ENCODE measurements at places on chromosomes 3 and 15. TPM values are rescaled to one million over a fixed set of nuclear protein-coding genes. Genes with fewer than 3 reads are reported as not detected.
A peak's percentile ranks its signal among the peaks of the same experiment; 100 is the strongest.

DNA sequence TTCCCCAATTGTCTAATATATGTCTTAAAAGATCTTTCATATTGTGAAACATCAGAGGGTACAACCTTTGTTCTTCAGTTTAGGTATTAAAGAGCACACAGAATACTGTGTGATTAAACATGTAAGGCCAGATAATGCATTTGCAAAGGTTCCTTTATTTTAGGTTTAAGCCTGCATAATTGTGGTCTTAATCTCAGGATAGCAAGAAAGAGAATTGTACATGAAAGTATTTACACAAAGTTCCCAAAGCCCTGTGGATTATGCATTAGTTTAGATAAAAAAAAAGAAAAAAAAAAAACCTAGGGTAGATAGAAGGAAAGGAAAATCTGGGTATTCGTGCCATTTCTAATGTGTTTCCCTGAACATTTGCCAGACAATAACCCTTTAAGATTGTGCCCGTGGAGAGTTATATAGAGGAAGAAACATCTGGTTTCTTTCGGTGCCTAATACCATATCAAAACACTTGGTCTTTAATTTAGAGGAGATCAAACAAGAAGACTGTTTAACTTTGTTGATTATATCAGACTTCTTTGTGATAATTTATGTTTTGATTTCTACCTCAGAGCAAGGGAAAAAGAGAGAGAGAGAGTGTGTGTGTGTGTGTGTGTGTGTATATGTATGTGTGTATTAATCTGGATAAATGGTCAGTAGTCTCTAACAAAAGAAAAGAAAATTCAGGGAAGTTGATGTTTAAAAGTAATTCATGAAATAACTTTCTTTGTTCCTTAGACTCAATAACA lies 139.6 kb upstream of the CGNL1 start:
- H3K36me3 ChIP-seq: peaks cover 22% of the 10 kb centered on the region
- H3K27me3 ChIP-seq: no peaks in the 10 kb centered on the region
- no peak for DNase-seq
- H3K4me1 ChIP-seq: no peaks in the 10 kb centered on the region
- no peak overlapping the region for H3K4me3 ChIP-seq

GRCh38 chr3:17166369-17166768 lies 281.6 kb downstream of the PLCL2 start:
- H3K4me1 ChIP-seq: no peaks in the 10 kb centered on the region
- no peaks in the 10 kb centered on the region for H3K27me3 ChIP-seq
- peaks cover 38% of the 10 kb centered on the region for H3K36me3 ChIP-seq
- DNase-seq: no peak
- H3K27ac ChIP-seq: no peak overlapping the region

GRCh38 chr15:26660241-26660640 lies 112.6 kb downstream of the GABRB3 start:
- DNase-seq: no peak
- no peak overlapping the region for H3K27ac ChIP-seq
- no peaks in the 10 kb centered on the region for H3K27me3 ChIP-seq
- no peak overlapping the region for H3K4me3 ChIP-seq
- H3K36me3 ChIP-seq: no peaks in the 10 kb centered on the region
- no peaks in the 10 kb centered on the region for H3K4me1 ChIP-seq

DNA sequence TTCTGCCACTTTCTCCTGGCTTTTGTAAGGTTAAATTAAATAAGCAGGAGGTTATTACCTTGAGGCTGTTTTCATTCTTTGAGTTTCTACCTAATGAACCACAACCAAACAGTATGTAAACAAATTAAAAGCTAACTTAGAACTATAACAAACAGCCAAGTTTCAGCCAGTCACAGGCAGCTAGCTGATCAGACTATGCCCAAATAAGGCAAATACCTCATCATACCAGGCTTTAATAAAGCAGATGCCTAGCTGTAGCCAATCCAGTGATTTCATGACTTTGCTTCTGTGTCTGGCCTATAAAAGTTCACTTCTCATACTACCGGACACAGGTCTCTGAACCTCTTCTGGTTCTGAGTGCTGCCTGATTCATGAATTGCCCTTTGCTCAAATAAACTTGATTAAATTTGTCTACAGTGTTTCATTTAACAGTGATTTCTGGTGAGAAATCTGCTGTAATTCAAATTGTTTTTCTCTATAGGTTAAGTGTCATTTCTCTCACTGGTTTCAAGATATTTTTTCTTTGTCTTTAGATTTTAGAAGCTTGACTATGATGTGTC lies 24.2 kb downstream of the SH3GL3 start:
- no peaks in the 10 kb centered on the region for H3K36me3 ChIP-seq
- H3K4me3 ChIP-seq: no peak overlapping the region
- H3K27ac ChIP-seq: no peak overlapping the region
- DNase-seq: no peak
- H3K27me3 ChIP-seq: no peaks in the 10 kb centered on the region

Gene GOLGA6D
- not detected for total RNA-seq

DNA sequence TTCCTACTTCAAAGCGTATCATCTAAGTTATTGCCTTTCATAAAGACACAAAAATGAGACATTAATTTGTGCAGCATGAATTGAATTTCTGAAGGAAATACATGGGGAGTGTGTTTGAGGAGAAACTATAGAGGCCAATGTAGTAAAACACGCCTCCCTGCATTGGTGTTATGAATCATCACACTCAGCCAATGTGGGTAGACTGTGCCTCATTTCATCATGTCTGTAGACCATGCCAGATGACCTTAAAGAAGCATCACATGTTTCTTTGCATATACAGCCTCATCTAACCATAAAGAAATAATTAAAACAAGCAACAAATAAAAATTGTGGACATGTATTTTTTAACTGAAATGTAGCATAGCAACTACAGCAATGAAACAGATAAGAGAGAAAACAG lies 486.0 kb upstream of the ADAMTS9 start:
- H3K4me3 ChIP-seq: no peak overlapping the region
- H3K36me3 ChIP-seq: no peaks in the 10 kb centered on the region
- DNase-seq: no peak
- H3K27ac ChIP-seq: no peak overlapping the region

DNA sequence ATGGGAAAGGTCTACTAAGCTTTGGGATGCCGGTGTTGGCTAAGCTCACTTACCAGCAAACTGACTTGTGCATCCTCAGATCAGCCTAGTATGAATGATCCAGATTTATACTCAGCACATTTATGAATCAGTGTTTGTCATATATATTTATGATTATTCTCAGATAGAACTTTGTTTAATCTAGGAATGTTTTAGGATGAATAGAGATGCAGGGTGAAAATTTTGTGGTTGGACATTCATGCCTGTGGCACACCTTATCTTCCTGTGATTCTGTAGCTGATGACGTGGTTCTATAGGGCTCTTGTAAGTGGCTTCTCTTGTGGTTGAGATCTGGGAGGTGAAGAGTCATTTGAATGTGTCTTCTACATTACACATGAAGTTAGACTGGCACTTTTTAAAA lies 11.4 kb downstream of the CDIN1 start:
- no peaks in the 10 kb centered on the region for H3K27me3 ChIP-seq
- H3K4me1 ChIP-seq: no peaks in the 10 kb centered on the region
- no peaks in the 10 kb centered on the region for H3K36me3 ChIP-seq
- H3K4me3 ChIP-seq: no peak overlapping the region

GRCh38 chr3:169659096-169659819 lies 4.3 kb downstream of the MECOM start:
- no peak overlapping the region for H3K27ac ChIP-seq
- no peak overlapping the region for H3K4me3 ChIP-seq
- no peak for DNase-seq
- peaks cover 10% of the 10 kb centered on the region for H3K27me3 ChIP-seq
- H3K4me1 ChIP-seq: peaks cover 53% of the 10 kb centered on the region

DNA sequence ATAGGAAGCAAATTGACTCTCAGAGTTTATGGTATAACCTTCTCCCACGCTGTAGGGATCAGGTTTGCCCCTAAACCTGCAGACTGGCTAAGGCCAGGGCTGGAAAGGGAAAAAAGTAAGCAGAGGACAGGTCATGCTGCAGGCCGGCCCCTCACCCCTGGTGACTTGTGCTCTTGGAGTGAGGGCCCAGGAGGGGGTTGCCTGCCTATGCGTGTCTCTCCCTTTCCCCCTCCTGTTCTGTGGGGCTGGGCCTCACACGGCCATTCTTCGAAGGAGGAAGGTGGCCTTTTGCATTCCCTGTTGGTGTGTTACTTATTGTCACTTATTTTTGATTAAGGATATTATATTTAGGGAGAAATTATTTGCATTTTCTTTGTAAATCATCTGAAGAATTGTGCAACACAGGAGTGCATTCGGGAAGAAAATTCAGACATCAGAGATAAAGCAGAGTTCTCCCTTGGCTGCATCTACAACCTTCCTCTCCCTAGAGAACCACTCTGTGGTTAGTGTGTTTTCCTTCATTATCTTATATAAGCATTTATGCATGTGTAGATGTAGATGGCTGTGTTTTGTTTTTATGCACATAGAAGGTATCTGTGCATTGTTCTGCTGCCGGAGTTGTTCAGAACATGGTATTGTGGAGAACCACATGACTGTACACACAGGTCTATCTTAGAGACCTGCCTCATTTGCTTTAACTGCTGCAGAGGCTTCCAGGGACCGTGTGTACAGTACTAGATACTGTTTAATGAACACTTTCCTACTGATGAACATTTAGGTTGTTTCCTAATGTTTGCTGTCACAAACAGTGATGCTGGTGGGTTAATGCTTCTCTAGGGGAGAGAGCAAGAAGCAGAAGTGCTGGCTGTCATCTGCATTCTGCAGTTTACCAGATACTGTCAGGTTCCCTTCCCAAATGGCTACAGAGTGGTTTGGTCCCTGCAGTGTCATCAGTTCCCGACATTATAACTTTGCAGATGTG lies 133.5 kb downstream of the APBA2 start:
- no peak overlapping the region for H3K4me3 ChIP-seq
- H3K27me3 ChIP-seq: no peaks in the 10 kb centered on the region
- no peak overlapping the region for H3K27ac ChIP-seq
- no peaks in the 10 kb centered on the region for H3K36me3 ChIP-seq
- peaks cover 7% of the 10 kb centered on the region for H3K4me1 ChIP-seq

Gene TRMT10C
- 21.6 TPM for total RNA-seq

GRCh38 chr15:74523982-74524381 lies 17.0 kb upstream of the ARID3B start:
- no peak for DNase-seq
- no peaks in the 10 kb centered on the region for H3K27me3 ChIP-seq
- no peaks in the 10 kb centered on the region for H3K4me1 ChIP-seq
- no peak overlapping the region for H3K27ac ChIP-seq
- no peaks in the 10 kb centered on the region for H3K36me3 ChIP-seq

Gene TRIM42
- not detected for total RNA-seq

- peaks cover 8% of the 10 kb centered on the region for H3K4me1 ChIP-seq
- H3K36me3 ChIP-seq: no peaks in the 10 kb centered on the region
- peaks cover 9% of the 10 kb centered on the region for H3K27me3 ChIP-seq
- peak overlapping the region; percentile 64 for H3K4me3 ChIP-seq
Observed at GRCh38 chr15:92733934-92734521, 78.5 kb upstream of the FAM174B start.

GRCh38 chr3:58840949-58841348 lies 174.4 kb upstream of the FAM3D start:
- DNase-seq: no peak
- H3K36me3 ChIP-seq: no peaks in the 10 kb centered on the region
- H3K4me1 ChIP-seq: no peaks in the 10 kb centered on the region

Gene ROPN1
- total RNA-seq: not detected

DNA sequence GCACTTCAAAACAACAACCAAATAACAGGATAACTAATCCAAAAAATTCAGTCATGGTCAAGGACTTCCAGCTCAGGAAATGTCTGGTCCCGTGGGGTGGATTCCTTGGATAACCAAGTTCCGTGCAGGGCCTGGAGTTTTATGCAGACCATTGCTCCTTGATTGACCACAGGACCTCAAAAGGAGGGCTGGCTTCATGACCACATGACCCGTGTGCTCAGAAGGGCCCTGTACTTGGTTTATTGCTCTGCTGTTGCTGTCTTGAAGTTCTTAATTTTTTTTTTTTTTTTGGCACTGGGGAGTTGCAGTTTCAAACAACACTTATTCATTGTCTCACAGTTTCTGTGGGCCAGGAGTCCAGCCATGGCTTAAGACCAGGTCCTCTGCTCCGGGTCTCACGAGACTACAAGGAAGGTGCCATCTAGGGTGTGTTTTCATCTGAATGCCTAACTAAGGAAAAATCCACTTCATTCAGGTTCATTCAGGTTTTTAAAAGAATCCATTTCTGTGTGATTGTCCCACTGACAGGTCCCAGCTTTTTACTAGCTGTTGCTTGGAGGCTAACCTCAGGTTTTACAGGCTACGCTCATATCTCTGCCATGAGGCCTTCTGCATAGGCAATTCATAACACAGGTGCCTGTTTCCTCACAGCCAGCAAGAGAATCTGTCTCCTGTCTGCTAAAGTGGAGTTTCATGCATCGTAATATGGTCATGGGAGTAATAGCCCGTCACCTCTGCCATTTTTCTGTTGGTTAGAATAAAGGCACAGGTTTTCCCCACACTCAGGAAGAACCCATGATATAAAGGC lies 65.3 kb downstream of the FLNB start:
- H3K4me1 ChIP-seq: peaks cover 21% of the 10 kb centered on the region
- H3K4me3 ChIP-seq: no peak overlapping the region
- no peak for DNase-seq
- H3K36me3 ChIP-seq: peaks cover 6% of the 10 kb centered on the region
- H3K27me3 ChIP-seq: no peaks in the 10 kb centered on the region

GRCh38 chr3:156323466-156323865 lies 203.1 kb downstream of the KCNAB1 start:
- no peak for DNase-seq
- H3K36me3 ChIP-seq: no peaks in the 10 kb centered on the region
- H3K27me3 ChIP-seq: no peaks in the 10 kb centered on the region
- H3K4me1 ChIP-seq: no peaks in the 10 kb centered on the region
- H3K27ac ChIP-seq: no peak overlapping the region
- no peak overlapping the region for H3K4me3 ChIP-seq

GRCh38 chr15:101010781-101011180 lies 91.6 kb downstream of the LRRK1 start:
- no peaks in the 10 kb centered on the region for H3K36me3 ChIP-seq
- no peak for DNase-seq
- H3K27ac ChIP-seq: no peak overlapping the region
- H3K4me1 ChIP-seq: no peaks in the 10 kb centered on the region

Gene C3orf80
- 0.33 TPM for total RNA-seq
